ENCODE measurements at places on chromosomes 13 and 19.

- DNase-seq: no peak
These were observed 246.1 kb downstream of the PCDH17 start for GRCh38 chr13:57877601-57878000.

DNA sequence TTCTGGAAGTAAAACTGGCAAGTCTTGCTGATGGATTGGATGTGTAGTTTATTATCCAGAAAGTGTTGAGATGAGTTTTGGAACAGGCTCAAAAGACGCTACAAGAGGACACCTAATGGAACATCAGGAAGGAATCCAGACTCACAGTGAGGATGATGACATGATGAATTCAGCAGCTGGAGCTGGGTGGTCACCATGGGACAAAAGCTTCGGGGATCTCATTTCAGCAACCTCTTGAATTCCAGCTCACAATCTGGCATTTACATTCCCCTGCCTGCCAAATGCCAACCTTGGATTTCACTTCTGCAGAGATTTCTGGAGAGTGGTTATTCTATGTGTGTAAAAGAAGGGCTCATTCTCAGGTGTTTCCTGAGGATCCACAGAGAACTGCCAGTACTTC, 288.0 kb upstream of the TMTC4 start:
- no peak for DNase-seq

GRCh38 chr13:98172590-98173422, 4.3 kb downstream of the RNF113B start:
- DNase-seq: no peak

GRCh38 chr19:5479958-5480357, 24.7 kb downstream of the ZNRF4 start:
- DNase-seq: no peak

GRCh38 chr19:19661675-19662251, 1.7 kb downstream of the ATP13A1 start:
- DNase-seq: no peak

DNA sequence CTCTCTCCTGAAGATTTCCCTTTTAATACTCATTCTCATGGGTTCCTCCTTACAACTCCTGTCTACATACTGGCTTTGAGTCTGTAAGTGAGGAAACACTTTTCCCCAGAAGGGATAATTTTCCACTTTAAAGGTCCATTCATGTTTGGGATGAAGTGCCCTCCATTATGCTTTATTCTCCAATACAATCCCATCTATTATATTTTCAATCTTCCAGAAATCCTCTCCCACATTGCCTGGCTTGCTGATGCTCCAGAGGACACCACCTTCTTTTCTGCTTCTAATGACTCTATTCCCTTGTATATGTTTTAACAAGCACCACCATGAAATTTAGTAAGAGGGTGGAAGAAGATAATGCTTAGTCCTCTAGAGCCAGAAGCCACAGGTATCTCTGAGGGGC, 92.7 kb upstream of the NBEA start:
- DNase-seq: no peak

DNA sequence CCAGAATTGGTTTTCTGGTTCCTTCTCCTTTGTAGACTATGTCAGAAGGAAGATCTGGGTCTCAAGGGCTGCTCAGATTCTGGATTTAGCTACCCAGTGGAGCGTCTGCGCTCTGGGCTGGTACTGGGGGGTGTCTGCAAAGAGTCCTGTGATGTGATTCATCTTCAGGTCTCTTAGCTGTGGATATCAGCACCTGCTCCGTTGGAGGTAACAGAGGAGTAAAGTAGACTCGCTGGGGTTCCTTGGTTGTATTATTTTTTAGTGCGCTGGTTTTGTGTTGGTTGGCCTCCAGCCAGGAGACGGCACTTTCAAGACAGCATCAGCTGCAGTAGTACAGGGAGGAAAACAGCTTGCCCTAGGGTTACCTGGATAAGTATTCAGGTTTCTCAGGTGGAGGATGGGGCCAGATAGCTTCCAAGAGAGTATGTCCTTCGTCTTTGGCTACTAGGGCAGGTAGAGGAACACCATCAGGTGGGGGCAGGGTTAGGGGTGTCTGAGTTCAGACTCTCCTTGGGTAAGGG, 10.4 kb upstream of the KLK15 start:
- DNase-seq: no peak

GRCh38 chr19:46878613-46879375, 18.0 kb downstream of the ARHGAP35 start:
- no peak for DNase-seq

DNA sequence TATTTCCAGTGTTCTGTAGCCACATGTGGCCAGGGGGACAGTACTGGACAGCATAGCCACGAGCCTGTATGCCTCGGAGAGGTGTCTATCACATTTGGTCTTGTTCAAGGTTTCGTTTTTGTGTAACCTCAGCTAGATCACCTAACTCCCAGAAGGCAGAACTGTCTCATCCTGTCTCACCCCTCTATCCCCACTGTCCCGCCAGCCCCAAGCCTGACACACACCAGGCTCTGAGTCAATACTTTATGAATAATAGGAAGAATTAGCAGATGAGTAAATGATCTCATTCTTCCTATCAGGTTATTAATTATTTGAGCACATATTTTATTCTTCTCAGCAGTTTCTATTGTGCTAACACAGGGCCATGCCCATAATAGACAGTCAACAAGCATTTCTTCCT, 132.2 kb downstream of the NUFIP1 start:
- DNase-seq: no peak

DNA sequence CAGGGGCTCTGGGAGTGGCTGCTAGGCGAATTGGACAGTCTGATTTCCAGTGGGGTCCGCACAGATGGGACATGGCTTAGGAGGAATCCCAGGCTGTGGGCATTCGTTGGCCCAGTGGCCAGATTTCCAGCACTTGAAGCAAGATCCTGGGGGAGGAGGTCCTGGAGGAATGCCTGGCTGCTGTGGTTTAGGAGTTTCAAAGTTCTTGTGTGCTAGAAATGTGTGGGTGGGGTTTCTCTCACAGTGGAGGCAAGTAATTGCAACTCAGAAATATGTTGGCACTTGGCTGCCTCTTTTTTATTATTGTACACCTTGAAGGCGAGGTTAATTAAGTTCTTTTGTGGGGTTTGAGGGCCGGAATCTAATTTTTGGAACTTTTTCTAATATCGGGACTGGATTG, 17.1 kb downstream of the IGFL3 start:
- DNase-seq: no peak

GRCh38 chr13:89393758-89394304, 1722.7 kb downstream of the SLITRK5 start:
- DNase-seq: no peak

- DNase-seq: no peak
These were observed 1.8 kb downstream of the MYBPC2 start for GRCh38 chr19:50434525-50434924.

DNA sequence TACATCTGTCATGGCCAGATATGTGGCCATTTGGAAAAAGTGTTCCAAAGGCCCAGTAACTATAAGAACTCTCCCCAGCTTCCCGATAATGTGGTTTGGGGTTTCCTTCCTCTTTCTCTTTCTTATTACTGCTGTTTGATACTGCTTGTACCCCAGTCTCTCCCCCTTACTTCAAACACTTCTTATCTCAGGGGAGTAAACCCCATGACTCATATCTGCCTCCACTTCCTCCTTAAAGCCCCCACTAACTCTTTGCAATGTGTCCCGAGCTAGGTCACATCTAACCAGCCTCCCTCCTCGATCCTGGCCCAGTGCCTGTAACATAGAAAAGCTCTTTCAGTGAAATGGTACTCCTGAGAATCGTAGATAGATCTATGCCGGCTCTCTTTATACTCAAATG, 82.4 kb upstream of the STARD13 start:
- peak; percentile 2 for DNase-seq

GRCh38 chr13:59488436-59488835, 675.3 kb downstream of the DIAPH3 start:
- DNase-seq: no peak

All from stimulated activated CD4-positive, alpha-beta T cell treated with anti-CD3 and anti-CD28 coated beads, Interleukin-4, amount 100 ng/mL, for 4 hours (primary cell).